Naive thymus-derived CD8-positive, alpha-beta T cell (primary cell): ENCODE measurements at places on chromosomes 1 and 21.

GRCh38 chr1:178254433-178254832 is 160.5 kb downstream of the RASAL2 start:
- no peak for DNase-seq

DNA sequence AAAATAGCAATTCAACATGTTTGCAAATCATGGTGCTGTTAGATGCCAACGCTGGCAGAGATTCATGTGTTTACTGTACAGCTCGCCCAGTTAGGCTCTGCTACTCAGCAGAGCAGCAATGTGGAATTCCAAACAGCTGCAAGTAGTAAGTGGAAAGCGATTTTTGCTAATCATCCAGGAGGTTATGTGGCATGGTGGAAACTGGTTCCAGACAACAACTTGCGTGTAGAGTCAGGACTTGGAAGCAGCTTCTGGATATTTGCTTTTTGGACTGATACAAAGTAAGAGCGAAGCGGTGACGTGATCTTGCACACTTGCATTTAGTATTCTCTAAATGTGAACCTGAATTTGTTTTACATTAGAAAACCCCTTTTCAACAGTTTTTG is 27.1 kb upstream of the HHAT start:
- DNase-seq, result no peak

DNA sequence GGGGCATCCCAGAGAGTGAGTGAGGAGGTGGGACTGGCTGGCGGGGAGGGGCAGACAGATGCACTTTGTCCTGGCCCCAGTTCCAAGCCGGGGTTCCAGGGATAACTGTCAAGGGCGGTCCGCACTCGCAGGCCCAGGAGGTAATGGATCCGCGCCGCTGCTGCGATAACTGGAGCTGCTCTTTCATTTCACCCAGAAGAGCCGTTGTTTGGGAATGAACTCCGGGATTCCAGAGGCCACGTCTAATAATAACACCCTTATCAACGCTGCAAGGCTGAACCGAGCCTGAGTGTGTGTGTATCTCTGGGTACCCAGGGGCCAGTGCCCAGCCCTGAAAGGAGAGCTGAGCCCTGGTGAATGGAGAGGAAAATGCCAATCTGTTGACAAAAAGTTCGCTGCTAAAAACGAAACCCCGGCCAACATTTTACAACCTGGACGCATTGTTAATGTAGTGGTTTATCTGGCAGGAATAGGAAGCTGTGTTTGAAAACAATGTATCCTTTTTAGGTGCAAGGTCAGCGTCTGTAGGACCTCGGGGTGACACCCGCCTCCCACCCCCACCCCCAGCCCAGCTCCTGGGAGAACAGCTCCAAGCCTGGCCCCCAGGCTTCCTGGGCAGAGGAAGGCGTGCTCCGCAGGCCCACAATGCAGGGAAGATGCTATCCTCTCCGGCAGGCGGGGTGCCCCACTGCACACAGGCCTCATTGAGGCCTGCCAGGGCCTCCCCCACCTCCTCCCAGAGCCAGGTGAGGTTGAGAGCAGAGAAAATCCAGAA is 119.7 kb downstream of the PROX1 start:
- no peak for DNase-seq

DNA sequence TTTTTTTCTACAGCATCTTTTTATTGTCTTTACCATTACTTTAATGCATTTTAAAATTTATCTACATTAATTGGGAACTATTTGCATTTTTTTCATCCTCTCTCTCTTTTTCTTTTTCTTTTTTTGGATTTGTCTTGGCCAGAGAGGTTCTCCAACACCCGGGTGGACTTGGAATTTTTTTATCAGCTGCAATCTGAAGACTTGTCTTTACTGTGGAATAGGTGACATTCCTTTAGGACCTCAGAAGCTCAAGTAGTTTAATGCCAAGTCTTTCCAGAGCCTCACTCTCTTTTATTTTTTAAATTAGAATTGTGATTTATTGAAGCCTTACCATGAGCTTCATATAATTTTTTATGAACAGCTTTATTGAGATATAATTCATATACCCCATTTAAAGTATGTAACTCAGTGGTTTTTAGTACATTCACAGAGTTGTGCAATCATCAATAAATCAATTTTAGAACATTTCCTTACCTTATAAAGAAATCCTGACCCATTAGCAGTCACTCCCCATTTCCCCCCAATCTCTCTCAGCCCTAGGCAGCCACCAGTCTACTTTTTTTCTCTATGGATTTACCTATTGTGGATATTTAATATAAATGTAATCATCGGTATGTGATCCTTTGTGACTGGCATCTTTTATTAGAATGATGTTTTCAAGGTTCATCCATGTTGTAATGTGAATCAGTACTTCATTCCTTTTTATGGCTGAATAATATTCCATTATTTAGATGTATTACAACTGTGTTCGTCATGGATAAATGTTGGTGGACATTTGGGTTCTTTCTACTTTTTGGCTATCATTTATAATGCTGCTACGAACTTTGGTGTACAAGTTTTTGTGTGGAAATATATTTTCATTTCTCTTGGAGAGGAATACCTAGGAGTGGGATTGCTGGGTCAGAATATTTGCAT is 6.2 kb downstream of the TUFT1 start:
- no peak for DNase-seq

DNA sequence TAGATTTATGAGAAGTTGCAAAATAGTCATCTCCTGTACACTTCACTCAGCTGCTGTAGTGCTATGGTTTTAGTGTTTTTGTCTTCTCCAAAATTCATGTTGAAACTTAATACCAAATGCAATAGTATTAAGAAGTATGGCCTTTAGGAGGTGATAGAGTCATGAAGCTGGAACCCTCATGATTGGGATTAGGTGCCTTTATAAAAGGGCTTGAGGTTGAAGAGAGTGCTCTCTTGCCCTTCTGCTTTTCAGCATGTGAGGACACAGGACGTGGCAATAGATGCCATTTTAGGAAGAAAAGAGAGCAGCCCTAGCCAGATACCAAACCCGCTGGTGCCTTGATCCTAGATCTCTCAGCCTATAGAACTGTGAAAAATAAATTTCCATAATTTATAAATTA is 87.6 kb downstream of the CTH start:
- DNase-seq, result no peak

DNA sequence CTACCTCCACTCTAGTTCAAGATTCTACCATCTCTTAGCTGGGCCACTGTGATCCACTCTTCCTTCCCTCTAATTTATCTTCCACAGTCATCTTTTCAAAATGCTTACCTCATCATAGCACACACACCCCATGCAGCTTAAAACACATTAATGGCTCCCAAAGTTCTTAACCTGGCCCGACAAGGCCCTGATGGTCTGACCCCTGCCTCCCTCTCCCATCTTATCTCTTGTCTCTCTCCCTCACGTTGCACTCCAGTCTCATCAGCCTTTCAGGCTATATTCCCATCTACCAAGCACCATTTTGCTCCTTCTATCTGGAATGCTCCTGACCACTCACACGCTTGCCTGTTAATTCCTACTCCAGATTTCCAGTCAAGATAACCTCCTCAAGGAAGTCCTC is 2.5 kb upstream of the ZBTB8A start:
- DNase-seq, result no peak

- no peak for DNase-seq
Observed at GRCh38 chr1:34975771-34976170, 9.4 kb downstream of the TMEM35B start.

DNA sequence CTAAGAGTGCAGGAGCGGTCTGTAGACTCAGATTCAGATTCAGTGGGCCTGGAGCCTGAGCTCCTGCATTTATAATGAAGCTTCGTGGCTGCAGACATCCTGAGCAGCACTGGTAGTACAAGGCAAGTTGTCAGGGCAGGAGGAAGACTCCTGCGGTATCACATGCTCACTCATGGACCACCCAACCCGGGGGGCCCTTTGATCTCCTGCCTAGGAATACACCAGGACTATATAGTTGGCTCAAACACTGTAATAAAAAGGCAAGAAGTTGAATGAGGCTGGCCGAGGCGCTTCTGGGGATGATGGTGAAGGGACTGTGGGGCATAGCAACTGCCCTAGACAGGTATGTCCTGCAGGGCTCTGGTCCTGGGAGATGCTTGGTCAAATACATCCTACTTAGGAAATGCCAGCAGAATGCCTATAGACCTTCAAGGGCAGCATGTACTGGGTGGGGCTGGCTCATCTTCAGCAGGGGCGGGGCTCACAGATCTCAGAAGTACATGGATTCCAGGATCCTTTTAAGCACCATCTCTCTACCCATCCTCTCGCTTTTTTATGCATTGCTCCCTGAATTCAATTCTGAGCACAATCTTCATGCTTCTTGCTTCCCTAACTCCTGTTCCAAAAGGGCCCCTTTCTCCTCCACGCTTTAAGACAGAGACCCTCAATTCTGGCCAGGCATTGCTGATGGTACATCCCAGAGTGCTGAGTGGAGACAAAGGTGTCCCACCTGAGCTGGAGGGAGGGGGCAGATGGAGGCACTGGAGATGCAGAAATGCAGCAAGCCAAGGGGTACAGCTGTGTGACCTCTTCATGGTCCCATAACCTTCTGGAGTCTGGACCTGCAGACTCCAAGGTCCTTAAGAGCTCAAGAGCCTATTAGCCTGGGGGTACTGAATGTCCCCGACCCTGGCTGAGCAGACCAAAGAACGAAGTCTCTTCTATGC is 2.1 kb upstream of the RAP1GAP start:
- DNase-seq, result no peak

DNA sequence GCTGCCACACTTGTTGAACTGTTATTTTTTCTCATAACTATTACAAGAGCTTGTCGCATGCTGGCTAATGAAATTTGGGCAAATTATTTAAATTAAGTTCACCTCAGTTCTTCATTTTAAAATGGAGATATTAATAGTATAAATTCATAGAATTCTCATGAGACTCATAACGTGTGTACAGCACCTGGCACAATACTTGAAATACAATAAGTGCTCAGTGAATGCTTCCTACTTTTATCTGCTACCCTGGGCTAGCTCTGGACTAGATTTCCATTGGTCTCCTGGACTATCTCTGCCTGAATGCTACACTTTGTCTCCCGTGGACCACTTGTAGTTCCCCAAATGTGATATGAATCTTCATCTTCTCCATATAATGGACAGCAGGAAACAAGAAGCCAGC is 919 bp downstream of the SLAMF6 start:
- DNase-seq, result no peak

DNA sequence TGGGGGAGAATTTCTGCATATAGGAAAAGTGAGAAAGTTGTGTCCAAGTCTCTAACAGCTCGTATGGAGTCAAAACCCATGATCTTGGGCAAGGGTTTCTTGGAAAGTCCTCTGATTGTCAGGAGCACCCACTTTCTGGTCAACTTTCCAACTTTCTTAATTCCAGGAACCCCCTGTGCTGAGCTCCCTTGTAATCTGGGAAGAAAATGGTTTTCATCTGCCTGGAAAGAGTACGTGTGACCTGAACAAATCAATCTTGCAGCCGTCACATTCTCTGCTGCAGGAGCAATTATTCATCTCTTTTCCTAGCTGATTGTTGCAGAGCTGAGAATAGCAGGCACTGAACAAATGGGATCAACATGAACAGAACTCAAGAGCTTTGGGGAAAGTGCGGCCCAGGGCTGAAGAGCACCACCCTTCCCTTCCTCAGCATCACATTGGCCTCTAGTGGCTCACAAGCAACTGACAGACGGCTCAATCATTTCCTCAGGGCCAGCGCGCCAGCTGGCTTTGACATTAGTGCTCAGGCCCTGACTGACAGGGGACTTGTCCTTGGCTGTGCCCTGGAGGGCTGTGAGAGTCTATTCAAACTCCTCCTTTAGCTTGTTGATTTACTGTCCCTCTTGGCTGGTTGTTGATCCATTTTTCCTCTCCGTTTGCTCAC is 295.2 kb downstream of the HLX start:
- DNase-seq, result no peak
